ENCODE measurements at places on chromosomes 7 and 10. TPM values are rescaled to one million over a fixed set of nuclear protein-coding genes. Genes with fewer than 3 reads are reported as not detected.

Gene FRMPD2
- 0.16 TPM for polyA plus RNA-seq

Gene FAM25G
- polyA plus RNA-seq: not detected

Gene PRLHR
- polyA plus RNA-seq: not detected

Gene LIPM
- polyA plus RNA-seq: not detected

Gene DRGX
- polyA plus RNA-seq: not detected

Gene FXYD4
- polyA plus RNA-seq: not detected

Gene PAPOLB
- polyA plus RNA-seq: 0.02 TPM

Gene PAPSS2
- 175 TPM for polyA plus RNA-seq

Gene KCNH2
- 0.20 TPM for polyA plus RNA-seq

Gene ANKRD2
- 0.26 TPM for polyA plus RNA-seq
